Mesenchymal stem cell (in vitro differentiated cells and primary cell): ENCODE measurements at places on chromosomes 7 and 10.

- no peak for DNase-seq
- no peak overlapping the region for H3K27ac ChIP-seq
- H3K36me3 ChIP-seq, result no peaks in the 10 kb centered on the region
- no peak overlapping the region for H3K4me3 ChIP-seq
- H3K4me1 ChIP-seq, result peaks cover 11% of the 10 kb centered on the region
- peaks cover 53% of the 10 kb centered on the region for H3K27me3 ChIP-seq
Measured at GRCh38 chr7:907158-907980, 31.0 kb downstream of the GET4 start.

DNA sequence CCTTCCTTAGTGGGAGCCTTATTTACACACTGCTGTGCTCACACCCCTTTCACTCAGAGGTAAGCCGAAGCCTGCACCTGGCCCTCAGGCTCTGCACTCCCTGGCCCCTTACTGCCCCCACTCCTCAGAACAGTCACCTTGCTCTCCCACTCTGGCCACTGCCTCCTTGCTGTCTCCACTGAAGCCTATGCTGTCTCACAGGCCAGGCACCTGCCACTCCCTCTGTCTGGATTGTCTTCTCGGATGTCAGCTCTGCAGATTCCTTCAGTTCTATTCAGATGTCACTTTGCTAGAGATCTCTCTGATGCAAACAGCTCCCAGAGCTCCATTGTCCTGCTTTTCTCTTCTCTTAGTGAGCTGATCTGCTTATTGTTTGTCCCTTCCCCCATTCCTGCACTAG is 390.7 kb downstream of the DPP6 start:
- no peaks in the 10 kb centered on the region for H3K36me3 ChIP-seq
- H3K4me1 ChIP-seq, result no peaks in the 10 kb centered on the region
- no peaks in the 10 kb centered on the region for H3K27me3 ChIP-seq
- no peak overlapping the region for H3K27ac ChIP-seq

DNA sequence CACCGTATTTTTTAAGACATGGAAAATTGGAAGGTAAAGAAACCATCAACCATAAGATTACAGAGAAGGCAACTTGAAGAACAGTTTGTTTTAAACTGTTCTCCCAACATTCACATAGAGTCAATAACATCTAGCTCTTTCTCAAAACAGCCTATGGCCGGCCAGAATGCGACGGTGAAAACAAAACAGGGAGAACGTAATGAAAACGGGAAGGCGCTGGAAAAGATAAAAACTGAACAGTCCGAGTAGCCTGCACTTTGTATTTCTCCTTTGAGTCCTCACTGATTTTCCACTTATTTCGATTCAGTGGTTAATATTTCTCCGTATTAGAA is 637 bp downstream of the MICU1 start:
- H3K27ac ChIP-seq, result peak overlapping the region; percentile 77
- H3K36me3 ChIP-seq, result no peaks in the 10 kb centered on the region
- H3K27me3 ChIP-seq, result no peaks in the 10 kb centered on the region
- peaks cover 3% of the 10 kb centered on the region for H3K4me1 ChIP-seq

GRCh38 chr10:129932751-129933433 is 31.2 kb downstream of the EBF3 start:
- H3K4me1 ChIP-seq, result no peaks in the 10 kb centered on the region
- DNase-seq, result no peak
- peaks cover 66% of the 10 kb centered on the region for H3K36me3 ChIP-seq
- no peak overlapping the region for H3K27ac ChIP-seq

DNA sequence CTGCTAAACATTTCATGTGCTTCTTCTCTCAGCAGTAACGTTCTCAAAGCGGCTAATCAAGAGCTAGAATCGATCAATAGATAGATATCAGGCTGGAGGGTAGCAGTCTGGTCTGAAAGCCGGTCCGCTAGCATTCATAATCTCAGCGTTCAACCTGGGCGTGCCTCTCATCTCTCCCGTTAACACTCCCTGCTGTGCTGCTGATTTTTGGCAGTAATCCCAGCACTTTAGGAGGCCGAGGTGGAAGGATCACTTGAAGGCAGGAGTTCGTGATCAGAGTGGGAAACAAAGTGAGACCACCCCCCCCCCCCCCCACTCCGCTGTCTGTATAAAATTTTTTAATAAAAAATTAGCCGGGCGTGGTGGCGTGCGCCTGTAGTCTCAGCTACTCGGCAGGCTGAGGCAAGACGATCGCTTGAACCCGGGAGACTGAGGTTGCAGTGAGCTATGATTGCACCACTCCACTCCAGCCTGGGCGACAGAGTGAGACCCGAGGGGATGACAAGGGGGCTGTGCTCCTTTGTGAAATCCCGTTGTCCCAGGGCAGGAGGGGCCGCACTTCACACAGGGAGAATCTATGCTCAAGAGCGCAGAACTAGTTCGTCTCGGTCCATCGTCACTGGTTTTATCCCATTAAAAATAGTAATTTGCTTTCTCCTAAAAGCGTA is 624 bp upstream of the CEP55 start:
- H3K4me3 ChIP-seq, result peak overlapping the region; percentile 86
- H3K27ac ChIP-seq, result peak overlapping the region; percentile 42
- no peaks in the 10 kb centered on the region for H3K36me3 ChIP-seq
- no peaks in the 10 kb centered on the region for H3K4me1 ChIP-seq
- DNase-seq, result peak; percentile 46

- no peaks in the 10 kb centered on the region for H3K36me3 ChIP-seq
- H3K27ac ChIP-seq, result no peak overlapping the region
- no peak overlapping the region for H3K4me3 ChIP-seq
- no peaks in the 10 kb centered on the region for H3K27me3 ChIP-seq
- no peak for DNase-seq
Measured at GRCh38 chr10:69464401-69464800, 13.1 kb downstream of the TSPAN15 start.

DNA sequence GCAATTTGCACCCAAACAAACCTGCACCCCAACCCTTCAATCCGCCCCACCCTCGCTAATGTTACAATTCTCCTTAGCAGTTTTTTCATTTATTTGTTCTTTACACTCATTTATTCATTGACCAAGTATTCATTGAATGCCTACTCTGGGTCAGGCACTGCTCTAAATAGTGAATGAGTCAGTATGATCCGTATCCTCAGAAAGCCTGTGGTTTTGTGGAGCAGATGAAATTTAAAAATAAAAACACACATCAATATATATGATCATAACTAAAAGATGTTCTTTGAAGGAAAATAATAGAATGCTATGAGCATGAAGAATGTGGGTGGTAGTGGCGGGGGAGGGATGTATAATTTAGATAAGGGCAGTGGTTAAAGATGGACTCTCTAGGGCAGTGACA is 13.3 kb downstream of the IFIT5 start:
- peak; percentile 52 for DNase-seq
- H3K27ac ChIP-seq, result no peak overlapping the region

DNA sequence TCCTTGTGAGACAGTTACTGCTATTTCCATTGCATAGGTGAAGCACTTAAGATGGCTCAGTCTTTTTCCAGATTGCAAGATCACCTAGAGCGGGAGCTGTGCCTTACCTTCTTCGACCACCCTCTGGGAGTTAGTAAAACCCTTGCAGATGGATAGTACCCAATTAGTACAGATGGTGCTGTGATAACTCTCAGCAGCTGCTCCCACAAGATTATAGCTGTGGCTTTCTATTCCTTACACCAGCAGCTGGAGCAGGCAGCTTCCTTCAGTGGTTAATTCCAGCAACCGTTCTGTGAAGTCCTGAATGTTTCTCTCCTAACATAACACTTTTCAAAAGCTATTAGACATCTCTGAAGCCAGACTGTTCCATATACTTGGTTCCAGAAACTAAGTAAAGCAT is 796.8 kb downstream of the XPNPEP1 start:
- DNase-seq, result no peak
- H3K36me3 ChIP-seq, result no peaks in the 10 kb centered on the region
- no peak overlapping the region for H3K4me3 ChIP-seq
- no peak overlapping the region for H3K27ac ChIP-seq
- H3K4me1 ChIP-seq, result no peaks in the 10 kb centered on the region

DNA sequence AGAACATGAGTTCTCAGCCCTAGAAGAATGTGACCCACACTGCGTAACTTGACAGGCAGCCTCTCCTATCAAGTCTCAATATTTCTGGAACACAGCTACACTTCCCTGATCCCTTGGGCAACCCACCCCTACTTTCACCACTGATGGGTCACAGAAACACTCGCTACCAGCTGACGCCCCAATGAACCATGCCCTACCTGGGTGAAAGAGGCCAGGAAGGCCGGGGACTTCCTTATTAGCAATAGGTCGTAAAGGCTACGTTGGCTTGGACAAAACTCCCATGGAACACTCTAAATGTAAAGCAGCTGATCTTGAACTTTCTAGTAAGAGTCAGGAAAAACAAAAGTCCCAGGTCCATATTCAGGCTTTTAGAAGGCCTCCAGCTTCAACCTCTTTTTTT is 202.3 kb upstream of the KCTD7 start:
- H3K4me1 ChIP-seq, result peaks cover 3% of the 10 kb centered on the region
- no peak for DNase-seq
- H3K36me3 ChIP-seq, result peaks cover 7% of the 10 kb centered on the region

DNA sequence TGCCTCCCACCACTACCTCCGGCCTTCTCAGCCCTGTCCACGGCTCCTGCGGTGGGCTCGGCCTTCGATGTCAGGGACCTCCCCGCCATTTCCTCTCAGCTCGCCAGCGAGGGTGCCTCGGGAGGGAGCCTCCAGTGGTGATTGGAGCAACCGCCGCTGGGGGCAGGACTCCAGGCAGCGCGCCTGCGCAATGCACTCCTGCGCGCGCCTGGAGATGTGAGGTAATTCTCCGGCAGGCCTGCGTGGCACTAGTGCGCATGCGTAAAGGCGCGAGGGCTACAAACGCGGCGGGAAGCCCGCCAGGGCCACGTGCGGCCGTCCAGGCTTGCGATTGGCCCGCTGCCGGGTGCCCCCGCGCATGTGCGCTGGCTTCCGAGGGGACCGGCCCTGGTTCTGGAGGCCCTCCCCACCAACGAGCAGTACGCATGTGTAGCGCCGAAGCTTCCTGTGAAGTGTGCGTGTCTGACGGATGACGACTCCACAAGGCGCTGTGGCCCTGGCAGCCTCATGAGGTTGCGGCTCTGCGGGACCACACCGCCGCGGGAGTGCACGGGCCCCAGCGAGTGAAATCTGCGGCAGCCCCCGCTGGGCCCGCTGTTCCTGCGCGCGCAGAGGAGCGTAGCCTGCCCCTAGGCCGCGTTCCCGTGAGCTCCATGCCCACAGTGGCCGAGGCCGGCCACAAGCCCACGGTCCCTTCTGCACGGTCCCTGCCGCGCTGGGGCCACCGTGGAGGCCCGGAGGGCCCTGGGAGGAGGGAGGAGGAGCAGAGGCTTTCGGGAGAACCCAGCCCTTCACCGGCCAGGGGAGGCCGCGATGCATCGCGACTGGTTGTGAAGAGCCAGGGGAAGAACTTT is at the start of gene SYCE1:
TSS of gene SYCE1 (minus strand) at position 143 of the 854 bp plus-strand sequence. CDS start at position 89, 54 bp downstream.
- H3K4me1 ChIP-seq, result no peaks in the 10 kb centered on the region
- H3K27ac ChIP-seq, result no peak within 1 kb of the TSS
- no peaks in the 10 kb centered on the region for H3K36me3 ChIP-seq

DNA sequence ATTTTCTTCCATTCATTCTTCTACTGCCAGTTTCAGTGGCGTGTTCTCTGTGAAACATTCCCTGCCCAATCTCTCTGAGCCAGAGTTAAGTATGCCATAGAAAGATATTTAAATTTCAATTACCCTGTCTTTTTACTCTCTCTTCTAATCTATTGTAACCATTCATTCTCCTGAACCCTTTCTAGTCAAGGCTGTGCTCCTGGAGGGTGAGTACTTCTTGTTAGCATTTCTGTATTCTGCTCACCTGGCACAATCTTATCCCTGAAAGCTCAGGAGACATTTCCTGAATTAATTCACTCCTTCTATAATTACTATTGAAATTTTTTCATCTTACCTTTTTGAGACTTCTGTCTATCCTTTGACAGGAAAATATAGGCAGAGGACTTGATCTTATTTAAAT is 271.7 kb downstream of the HGF start:
- DNase-seq, result no peak
- H3K27me3 ChIP-seq, result no peaks in the 10 kb centered on the region
- H3K4me1 ChIP-seq, result no peaks in the 10 kb centered on the region
- H3K27ac ChIP-seq, result no peak overlapping the region
- H3K36me3 ChIP-seq, result no peaks in the 10 kb centered on the region
